ENCODE measurements at places on chromosomes 16 and 17.
A peak's percentile ranks its signal among the peaks of the same experiment; 100 is the strongest.

- no peak for DNase-seq
Measured at GRCh38 chr16:66474750-66475199, 47.7 kb downstream of the BEAN1 start.

- peak; percentile 44 for DNase-seq
Measured at GRCh38 chr16:19884611-19885450, at the start of gene GPRC5B. Gene GPRC5B (minus strand): TSS chr16:19884848. CDS start chr16:19872845, 12,003 bp downstream.

DNA sequence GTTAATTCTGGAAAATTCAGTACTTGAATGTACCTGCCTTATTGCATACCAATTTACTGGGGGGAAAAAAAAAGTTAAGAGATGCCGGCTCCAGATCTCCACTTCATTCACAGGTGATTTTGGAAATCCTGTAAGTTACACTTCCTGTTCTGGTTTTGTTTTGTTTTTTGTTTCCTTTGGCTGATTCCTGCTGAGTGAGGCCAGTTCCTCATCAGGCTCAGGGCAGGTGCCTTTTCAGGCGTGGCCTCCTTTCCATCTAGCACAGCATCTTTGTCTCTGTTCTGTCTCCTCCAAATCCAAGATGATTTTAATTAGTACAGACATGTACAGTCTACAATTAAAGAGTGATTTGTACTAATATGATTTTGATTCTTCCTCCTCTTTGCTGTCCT is 19.2 kb downstream of the CYB561 start:
- no peak for DNase-seq

GRCh38 chr16:58478427-58478826 is 21.5 kb upstream of the NDRG4 start:
- no peak for DNase-seq

- DNase-seq, result no peak
Measured at GRCh38 chr17:49579522-49579921, 3.9 kb downstream of the NXPH3 start.

DNA sequence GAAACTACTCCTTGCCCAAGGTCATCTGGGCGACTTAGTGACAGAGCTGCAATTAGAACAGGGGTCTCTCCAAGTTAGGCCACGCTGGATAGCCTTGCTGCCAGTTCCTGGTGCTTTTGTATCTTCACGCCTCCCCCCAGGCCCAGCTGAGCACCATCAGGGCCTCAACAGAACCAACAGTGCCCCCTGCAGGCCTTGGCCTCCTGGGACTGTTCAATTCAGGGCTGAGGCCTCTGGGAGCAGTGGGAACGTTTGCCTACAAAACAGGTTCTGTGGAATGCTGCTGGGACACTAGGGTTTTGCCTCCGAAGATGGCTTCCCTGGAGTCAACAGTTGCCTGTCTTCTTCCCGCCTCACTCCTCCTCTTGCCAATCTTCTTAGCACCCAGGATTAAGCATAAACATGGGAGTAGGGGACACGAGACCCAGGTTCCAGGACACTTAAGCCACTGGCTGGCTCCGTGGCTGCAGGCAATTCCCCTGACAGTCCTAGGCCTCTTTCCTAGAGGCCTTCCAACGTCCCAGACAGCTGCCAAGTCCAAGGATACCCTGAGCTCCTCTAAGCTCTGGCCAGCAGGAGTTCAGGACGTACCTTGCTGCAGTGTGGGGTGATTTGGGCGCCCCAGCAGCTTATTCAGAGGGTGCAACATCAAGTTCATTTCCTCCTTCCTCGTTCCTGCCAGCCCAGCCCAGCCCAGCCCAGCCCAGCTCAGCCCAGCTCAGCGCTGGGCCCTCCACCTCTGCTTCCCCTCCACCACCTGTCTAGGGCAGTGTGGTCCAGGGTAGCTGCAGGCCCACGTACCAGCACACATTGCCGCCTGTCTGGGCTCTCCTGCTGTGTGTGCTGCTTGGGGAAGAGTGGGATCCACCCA is 246.6 kb upstream of the RPL38 start:
- DNase-seq, result no peak

DNA sequence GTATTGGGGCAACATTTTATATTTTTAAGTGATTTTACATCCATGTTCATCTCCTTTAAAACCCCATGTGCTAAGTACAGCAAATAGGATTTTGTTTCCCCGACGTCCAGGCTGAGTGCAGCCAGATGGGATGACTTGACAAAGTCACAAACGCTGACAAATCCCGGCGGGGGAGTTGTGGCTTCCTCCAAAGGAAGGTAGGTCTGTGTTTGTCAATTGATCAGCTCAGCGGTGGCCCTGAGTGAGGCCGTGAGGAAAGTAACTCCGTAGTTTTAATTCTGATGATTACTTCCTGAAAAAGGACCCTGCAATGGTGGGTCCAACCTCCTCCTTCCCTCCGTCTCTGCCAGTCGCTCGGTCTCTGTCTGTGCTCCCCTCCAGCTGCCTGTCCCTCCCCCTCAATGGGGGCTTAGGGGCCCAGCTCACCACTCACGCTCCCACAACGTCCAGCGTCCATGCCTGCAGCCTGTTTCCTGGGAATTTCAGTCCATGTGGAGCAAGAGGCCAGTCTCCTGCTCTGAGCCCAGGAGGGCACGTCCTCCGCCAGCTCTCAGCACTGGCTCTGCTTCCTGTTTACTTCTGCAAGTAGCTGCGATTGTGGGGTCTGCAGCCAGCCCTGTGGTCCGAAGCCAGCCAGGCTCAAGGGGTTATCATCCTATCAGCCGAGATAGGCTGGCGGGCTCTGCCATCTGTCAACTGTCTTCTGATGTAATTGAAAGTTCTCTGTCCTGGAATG is 209.4 kb upstream of the FOXF1 start:
- DNase-seq, result peak; percentile 41

DNA sequence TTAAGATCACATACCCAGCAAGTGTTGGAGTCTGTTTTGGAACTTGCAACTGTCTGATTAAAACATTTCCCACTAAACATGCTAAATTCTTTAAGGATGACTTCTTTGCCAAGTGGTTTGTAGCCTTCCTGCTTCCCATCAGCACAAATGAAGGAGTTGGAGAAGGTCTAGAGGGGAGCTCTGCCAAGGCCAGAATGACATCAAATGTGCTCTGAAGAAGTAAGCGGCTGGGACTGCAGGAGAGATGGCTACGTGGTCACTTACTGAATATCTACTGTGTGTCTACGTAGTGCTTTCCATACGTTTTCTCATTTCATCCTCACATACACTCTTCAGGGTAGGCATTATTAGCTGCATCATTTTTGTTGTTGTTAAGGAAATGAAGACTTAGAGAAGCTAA is 135.7 kb upstream of the NLRP1 start:
- no peak for DNase-seq
